Inflammatory macrophage (primary cell): ENCODE measurements at places on chromosomes 6 and 20.

GRCh38 chr6:29014729-29015608 lies 9.9 kb upstream of the ZNF311 start:
- DNase-seq: no peak

- no peak for DNase-seq
Measured at GRCh38 chr6:169370054-169370453, 116.4 kb upstream of the THBS2 start.

GRCh38 chr20:47676219-47676721 lies 109.0 kb downstream of the SULF2 start:
- no peak for DNase-seq

GRCh38 chr6:27839626-27840475 lies 72.3 kb downstream of the OR2B2 start:
- DNase-seq: peak; percentile 24

DNA sequence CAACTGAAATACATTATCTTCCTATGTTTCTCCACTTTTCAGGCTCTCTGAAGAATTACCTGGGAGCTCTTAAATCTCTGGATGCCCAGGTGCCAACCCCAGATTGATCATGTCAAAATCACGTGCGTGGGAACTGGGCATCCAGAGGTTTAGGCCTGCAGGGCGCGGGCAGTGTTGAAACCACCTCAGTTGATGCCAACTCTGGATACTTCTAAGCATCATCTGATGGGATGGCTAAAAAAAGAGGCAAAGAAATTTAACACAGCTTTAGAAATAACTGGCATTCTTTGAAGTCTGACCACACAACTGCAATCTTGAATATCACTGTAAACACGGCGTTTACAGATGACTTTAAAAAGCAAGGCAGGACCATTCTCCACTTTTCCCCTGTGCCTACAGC lies 41.9 kb downstream of the PTGIS start:
- no peak for DNase-seq

GRCh38 chr6:32129297-32130088 lies 595 bp downstream of the FKBPL start:
- no peak for DNase-seq

GRCh38 chr6:143877584-143878271 lies 13.5 kb downstream of the ZC2HC1B start:
- no peak for DNase-seq

- no peak for DNase-seq
Measured at GRCh38 chr6:90218959-90219208, 77.8 kb downstream of the BACH2 start.

GRCh38 chr6:100376103-100376502 lies 88.6 kb downstream of the SIM1 start:
- DNase-seq: no peak

DNA sequence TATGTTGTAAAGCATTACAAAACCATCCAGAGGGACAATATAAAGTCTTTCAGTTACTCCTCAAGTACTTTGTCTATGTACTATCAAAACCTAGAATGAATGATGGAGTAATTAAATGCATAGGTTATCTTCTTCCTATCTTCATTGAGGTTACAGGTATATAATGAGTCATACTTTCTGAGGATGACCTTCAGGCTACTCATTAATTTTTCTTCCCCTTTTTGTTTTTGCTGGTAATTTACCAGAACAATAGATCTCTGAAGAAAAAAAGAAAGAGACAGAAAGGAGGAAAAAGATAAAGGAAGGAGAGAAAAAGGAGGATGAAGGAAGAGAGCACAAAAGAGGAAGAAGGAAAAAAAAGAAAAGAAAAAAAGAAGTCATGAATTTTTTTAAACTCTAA lies 398.4 kb downstream of the TBC1D32 start:
- no peak for DNase-seq

- no peak for DNase-seq
Measured at GRCh38 chr20:62126141-62126540, 3.9 kb downstream of the LSM14B start.

- peak; percentile 93 for DNase-seq
Measured at GRCh38 chr20:50186151-50186885, 4.3 kb upstream of the CEBPB start.

GRCh38 chr20:23295934-23296333 lies 54.7 kb upstream of the NXT1 start:
- no peak for DNase-seq

DNA sequence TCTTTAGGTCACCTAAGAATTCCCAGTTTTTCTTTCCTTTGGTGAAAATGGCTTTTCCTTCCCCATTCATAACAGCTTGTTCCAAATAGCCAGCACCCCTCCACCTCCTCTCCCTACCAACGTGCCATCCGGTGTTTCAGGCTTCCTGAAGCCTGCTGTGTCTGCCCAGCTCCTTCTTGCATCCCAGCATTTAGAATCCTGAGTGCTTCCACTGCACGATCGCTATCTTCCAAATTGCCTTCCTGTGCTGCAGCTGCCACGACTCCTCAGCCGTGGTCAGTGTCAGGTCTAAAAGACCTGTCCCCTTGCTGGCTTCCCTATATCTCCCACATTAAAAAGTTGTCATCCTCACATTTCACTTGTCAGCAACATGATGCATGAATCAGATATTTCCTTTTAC lies 550.3 kb upstream of the JARID2 start:
- DNase-seq: no peak

GRCh38 chr6:83294676-83295075 lies 101.5 kb downstream of the RWDD2A start:
- no peak for DNase-seq

- peak; percentile 24 for DNase-seq
Measured at GRCh38 chr6:142482249-142482648, 180.4 kb downstream of the ADGRG6 start.

DNA sequence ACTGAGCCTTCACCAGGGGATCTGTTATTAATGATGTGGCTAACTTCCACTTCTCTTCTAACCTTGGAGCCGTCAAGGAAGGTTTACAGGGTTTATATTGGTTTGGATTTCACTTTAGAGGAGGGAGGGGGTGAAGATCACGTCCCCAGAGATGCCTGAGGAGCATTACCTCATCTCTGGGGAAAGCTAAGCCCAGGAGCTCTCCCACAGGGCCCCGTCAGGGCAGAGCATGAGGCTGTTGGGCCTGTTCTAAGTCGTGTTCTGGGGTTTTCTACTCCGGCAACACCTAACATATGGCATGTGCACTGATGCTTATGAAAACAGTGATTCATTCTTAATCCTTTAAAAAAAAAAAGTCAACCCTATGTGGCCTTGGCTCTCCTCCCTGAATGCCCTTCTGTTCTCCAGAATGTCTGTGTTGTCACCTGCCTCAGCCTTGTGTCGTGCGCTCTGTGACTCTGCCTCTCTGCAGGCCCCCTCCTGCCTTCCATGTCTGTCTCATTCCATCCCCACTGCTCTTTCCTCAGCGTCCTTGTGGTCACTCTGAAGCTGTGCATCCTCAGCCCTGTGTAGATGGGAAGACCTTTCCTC lies 97.4 kb upstream of the JARID2 start:
- DNase-seq: no peak

- no peak for DNase-seq
Measured at GRCh38 chr6:91691449-91691848, 1104.6 kb upstream of the MAP3K7 start.

DNA sequence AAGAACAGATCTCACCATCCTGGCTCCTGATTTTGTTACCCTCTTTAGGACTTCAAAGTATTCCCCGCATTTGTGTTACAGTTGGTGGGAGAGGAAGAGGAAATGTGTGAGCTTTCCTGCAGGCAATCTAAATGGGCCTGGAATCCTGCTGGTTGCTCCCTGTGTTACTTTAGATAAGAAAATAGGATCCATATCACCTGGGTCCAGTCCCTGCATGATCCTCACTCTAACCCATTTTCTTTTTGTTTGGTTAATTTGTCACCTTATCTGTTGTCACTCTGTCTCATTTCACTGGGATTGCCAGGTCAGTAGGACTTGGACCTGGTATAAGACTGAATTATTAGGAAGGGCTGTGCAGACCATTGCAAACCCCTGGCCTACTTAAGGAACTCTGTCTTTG lies 175.9 kb upstream of the GJE1 start:
- DNase-seq: no peak

DNA sequence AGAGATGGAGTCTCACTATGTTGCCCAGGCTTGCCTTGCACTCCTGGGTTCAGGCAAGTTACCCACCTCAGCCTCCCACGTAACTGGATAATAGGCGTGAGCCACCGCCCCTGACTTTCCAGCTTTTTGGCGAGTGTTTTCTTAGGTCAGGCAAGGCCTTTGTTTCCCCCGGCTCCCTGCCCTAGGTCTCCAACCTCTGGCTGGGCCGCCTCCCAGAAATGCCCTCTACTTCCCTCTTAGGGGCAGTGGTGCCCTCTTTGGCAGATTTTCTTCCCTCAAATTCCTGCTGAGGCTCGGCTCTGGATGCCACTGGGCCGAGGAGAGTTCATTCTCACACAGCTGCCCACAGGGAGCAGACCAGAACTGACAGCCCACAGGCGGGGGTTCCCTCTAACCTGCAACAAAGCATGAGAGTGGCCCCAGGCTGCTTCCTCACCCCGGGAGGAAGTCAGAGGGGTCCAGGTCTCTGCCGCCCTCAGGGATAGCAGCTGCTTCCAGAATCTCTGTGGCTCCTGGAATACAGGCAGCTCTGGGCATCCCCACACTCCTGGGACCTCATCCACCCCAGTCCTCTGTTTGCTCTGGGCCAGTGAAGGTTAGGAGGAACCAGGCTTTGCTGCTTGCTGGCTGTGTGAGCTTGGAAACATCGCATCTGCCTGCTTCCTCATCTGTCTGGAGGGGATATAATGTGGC lies 56.5 kb downstream of the TCP11 start:
- DNase-seq: no peak

DNA sequence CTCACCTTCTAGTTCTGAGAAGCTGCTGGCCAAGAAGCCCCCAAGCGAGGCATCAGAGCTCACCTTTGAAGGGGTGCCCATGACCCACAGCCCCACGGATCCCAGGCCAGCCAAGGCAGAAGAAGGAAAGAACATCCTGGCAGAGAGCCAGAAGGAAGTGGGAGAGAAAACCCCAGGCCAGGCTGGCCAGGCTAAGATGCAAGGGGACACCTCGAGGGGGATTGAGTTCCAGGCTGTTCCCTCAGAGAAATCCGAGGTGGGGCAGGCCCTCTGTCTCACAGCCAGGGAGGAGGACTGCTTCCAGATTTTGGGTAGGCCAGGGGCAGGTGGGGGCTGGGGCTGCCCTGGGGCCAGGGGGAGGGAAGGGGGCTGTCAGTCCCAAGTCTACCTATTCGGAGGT lies 2.3 kb downstream of the MYLK2 start:
- DNase-seq: no peak

- DNase-seq: no peak
Measured at GRCh38 chr6:46138281-46138680, 8.5 kb downstream of the ENPP4 start.

DNA sequence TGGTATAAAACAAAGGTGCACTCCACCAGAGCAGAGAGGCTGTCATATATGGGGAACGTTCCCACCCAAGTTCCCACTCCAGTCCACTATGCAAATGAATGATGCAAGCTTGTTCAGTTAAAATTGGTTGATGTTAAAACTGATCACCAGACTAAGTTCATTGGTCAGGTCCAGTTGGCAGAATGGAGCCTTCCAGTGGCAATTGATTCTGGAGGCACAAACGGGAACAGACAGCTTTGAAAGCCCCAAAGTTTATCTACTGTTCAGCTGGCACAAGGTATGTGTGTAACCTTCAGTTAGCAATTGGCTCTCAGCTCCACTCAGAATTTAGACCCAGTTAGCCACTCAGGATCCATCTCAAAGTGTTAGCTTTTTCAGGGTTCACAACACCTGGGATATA lies 119.4 kb upstream of the CEP85L start:
- no peak for DNase-seq

GRCh38 chr20:22394583-22394982 lies 189.8 kb downstream of the FOXA2 start:
- DNase-seq: no peak

- DNase-seq: no peak
Measured at GRCh38 chr20:58565461-58566175, 50.4 kb upstream of the APCDD1L start.

GRCh38 chr20:57577679-57578475 lies 17.0 kb downstream of the PCK1 start:
- no peak for DNase-seq

DNA sequence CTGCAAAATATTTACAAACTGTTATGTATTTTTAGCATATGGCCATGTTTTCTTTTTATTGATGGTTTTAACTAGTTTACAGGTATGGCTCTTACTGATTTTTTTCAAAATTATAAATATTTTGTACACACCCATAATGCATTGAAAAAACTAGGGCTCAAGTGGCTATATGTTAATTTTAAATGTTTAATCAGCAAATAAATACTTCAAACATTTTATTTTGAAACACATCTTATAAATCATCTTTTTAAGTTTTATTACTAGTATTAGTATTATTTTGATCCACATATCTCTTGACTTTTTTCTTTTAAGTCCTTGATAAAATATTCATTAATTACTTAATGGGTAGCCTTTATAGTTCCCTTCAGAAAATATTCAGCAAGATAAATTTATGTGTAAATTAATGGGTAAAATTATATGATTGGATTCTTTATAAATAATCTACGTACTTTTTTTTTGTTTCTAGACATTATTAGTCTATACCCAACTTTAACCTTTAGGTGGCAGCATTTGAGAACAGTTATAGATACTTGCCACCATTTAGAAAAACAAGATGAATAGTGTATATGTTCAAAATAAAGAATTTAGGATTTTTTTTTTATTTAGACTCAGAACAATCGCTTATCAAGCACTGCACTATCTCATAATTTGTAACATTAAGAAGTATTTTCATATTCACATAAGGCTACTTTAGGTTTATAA lies 241.9 kb downstream of the ADGRB3 start:
- DNase-seq: no peak

GRCh38 chr6:168152306-168152963 lies 73.4 kb upstream of the FRMD1 start:
- no peak for DNase-seq

DNA sequence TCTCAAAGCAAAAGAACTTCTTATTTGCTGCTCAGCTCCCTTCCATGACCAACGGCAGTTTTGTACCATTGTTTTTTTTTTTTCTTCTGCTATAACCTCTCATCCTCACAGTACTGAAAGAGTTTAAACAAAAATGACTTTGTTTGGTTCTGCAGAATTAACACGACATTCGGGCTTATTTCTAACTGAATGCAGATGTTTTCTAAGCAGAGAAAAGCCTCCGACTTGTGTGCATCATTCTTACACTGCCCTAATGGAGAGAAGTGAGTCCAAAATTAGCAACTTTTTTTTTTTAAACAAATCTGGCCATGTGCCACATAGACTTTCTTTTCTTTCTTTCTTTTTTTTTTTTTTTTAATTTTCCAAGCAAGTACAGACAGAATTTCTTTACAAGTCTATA lies 382.7 kb downstream of the HDGFL1 start:
- DNase-seq: no peak
